Activated CD4-positive, alpha-beta T cell treated with anti-CD3 and anti-CD28 coated beads, Interleukin-2, amount 50 U/mL, for 24 hours (primary cell): ENCODE measurements at places on chromosomes 12 and 14.

DNA sequence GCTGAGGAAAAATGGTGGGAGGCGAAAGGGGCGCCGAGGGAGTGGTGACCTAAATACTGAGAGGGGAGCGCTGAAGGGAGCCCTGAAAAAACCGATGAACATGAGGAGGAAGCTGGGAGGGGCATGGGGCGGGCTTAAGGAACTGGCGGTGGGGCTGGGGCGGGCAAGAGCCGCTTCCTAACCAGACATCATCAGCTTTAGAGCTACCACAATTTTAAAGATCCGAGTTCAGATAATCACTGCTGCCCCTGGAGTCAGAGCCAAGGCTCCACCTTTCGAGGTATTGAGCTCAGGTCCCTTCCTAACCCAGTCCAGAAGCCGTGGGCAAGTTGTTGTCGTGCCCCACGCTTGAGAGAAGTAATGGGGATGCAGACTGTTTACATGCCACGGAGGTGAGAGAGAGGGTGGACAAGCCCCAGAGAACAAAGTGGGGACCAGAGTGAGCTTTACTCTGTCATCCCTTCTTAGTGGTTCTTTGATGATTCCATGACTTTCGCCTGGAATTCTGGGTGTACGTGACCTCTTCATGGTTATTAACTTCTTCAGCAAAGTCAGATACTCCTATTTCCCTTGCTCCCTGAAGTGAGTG lies 393 bp downstream of the ORMDL2 start:
- no peak for DNase-seq

DNA sequence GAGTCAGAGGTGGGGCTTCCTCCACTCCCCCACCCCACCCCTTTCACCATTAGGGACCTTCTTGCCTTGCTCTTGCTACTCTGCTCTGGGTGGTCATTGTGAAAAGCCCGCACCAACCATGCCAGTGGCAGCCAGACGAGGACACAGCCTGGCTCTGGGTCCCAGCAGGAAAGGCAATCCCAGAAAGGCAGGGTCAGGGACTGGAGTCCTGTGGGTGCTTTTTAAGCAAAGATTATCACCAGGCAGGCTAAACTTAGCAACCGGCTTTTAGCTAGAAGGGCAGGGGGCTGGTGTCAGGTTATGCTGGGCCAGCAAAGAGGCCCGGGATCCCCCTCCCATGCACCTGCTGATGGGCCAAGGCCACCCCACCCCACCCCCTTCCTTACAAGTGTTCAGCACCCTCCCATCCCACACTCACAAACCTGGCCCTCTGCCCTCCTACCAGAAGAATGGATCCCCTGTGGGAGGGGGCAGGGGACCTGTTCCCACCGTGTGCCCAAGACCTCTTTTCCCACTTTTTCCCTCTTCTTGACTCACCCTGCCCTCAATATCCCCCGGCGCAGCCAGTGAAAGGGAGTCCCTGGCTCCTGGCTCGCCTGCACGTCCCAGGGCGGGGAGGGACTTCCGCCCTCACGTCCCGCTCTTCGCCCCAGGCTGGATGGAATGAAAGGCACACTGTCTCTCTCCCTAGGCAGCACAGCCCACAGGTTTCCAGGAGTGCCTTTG lies 1.2 kb upstream of the GAPDH start:
- DNase-seq: no peak

DNA sequence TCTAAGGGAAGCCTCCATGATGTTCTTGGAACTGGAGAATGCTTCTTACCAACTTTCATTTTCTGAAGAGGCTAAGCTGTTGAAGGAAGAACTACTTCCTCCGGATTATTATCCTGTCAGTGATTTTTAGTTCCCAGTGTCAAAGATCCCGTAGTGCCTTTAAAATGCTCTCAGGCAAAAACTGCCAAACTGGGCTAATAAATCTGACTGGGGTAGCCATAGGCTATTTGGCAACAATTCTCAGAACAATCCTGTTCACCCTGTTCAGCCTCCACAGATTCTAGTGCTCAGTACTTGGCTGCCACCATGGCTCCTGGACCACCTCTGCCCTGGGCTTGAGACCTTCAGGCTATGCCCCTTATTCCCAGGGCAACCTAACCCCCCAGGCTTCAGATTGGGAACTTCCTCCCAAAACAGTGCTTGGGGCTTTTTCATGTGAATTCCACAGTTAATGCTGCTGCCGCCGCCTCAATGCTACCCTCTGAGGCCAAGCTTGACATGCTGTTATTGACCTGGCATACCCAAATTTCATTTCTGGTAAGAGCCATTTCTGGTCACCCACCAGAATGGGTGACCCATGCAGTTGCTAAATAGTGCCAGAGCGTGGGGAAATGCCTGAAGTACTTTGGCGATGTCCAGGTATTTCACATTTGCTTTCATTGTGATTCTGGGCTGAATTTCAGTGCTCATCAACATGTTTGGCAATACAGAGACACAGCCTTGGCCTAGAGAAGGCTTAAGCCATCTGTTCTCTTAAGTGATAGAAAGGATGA lies 110.0 kb upstream of the ARHGAP5 start:
- DNase-seq: no peak

- no peak for DNase-seq
These were observed 100.9 kb downstream of the EPS8 start for GRCh38 chr12:15688202-15688736.

DNA sequence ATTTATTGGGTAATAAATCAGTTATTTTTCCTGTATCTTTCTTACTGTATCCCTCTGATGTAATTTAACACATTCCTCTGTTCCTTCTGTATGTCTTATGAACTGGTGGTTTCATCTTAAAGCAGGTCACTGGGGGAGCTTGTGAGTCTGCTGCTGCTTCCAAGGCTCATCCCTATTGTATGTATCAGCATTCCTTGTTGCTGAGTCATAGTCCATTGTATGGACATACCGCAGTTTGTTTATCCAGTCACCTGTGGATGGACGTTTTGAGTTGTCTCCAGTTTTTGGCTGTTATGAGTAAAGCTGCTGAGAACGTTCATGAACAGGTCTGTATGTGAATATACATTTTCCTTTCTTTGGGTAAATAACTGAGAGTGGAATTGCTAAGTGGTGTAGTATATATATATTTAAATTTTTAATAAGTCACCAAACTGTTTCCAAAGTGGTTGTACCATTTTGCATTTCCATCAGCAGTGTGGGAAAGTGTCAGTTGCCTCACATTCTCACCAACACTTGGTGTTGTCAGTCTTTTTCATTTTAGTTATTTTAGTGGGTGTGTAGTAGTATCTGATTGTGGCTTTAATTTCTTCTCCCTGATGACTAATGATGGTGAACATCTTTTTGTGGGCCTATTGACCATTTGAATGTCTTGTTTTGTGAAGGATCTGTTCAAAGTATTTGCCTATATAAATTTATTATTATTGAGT lies 82.7 kb downstream of the BEGAIN start:
- no peak for DNase-seq

DNA sequence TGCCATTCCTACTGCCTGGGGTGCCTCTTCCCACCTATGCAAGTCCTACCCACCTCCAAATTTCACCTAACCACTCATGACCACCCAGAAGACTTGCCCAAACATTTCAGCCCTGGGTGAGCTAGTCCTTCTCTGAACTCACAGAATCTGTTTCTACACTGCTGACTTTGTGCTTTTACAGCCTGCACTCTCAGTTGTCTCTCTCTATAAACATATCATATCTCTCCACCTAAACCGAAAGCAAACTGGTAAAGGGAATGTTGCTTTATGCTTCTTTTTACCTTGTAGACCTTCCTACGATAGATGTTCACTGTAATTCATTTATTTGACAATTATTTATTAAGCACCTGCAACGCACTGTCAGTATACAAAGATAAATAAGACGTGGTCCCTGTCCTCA lies 38.1 kb upstream of the RNASE3 start:
- no peak for DNase-seq

GRCh38 chr12:120472521-120472920 lies 3.0 kb upstream of the SRSF9 start:
- DNase-seq: no peak

- DNase-seq: no peak
These were observed 2.8 kb downstream of the TMEM179 start for GRCh38 chr14:104601786-104602185.

DNA sequence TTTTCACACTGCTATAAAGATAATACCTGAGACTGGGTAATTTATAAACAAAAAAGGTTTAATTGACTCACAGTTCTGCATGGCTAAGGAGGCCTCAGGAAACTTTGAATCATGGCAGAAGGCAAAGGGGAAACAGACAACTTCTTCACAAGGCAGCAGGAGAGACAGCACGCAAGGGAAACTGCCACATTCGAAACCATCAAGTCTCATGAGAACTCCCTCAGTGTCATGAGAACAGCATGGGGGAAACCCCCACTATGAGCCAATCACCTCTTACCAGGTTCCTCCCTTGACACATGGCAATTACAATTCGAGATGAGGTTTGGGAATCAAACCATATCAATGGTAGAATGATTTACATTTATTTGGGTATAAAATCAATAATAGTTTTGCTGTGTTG lies 558.5 kb downstream of the TMTC2 start:
- DNase-seq: no peak

DNA sequence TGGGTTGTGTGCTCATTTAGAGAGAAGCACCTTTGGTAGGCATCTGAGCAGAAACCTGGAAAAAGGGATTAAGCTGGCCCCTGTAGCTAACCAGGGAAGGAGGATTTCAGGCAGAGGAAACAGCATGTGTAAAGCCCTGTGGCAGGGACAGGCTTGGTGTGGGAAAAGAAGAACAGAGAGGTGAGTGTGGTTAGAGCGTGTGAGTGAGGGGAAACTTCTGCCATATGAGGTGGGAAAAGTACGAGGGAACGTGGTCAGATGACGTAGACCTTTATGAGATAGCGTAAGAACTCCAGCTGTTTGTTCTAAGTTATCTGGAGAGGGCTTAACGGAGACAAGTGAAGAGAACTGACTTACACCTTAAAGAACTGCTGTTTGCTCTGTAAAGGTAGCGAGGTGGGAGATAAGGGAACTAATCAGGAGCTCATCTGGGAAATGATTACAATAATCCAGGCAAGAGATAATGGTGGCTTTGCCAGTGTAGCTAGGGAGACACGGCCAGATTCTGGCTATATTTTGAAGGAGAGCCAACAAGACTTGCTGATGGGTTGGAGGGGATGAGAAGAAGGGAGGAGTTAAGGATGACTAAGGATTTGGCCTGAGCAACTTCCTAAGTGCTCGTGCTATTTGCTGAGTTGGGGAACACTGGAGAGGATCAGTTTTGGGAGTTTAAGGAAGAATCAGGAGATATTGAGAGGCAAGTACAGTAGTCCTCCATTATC lies 234.0 kb downstream of the ETNK1 start:
- no peak for DNase-seq

- no peak for DNase-seq
These were observed 13.5 kb upstream of the EML1 start for GRCh38 chr14:99779751-99780150.

- DNase-seq: peak; percentile 3
These were observed 87.2 kb downstream of the SCN8A start for GRCh38 chr12:51678086-51678724.

- no peak for DNase-seq
These were observed 33.5 kb upstream of the DICER1 start for GRCh38 chr14:95190857-95191256.

DNA sequence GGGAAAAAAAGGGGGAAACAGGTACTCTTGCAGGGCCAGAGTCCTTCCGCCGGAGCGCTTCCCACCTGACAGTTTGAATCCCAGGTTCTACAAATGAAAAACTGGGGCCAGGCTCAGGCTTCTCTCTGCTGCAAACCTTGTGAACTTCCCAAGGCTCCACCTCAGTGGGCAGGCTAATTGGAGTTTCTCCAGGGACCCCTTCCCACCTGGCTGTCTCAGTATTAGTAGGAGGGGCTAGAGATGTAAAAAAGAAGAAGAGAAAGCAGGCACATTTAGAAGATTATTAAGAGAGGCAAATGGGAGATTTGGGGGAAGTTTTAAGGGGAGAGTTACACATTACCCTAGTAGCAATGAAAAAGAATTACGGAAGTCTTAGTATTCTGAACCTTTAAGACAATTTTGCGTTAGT lies 20.0 kb upstream of the CLEC2D start:
- no peak for DNase-seq

GRCh38 chr12:52539083-52539820 lies 13.7 kb downstream of the KRT71 start:
- DNase-seq: no peak

GRCh38 chr12:72093930-72094329 lies 155.3 kb downstream of the TPH2 start:
- no peak for DNase-seq
